ENCODE measurements at places on chromosomes 13 and 19.

DNA sequence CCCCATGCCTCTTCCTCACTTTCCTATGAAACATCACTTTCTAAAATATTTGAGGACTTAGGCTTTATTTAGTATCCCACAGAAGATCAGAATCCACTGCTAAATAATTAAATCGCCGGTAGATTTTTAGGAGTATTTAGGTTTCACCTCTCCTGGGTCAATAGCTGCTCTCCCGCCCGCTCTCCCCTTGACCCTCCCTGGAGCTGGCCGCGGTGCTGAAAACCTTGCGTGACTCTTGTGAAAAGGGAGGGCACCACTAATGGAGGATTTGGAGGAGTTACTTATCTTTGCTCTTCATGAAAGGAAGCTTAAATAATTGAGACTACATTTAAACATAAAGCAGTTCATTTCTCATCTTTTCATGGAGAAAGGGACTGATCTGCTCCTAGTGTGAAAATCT lies 14.1 kb downstream of the POU4F1 start:
- no peak for DNase-seq

- no peak for DNase-seq
These were observed 1290.4 kb upstream of the PCDH20 start for GRCh38 chr13:62706048-62706447.

- no peak for DNase-seq
These were observed 193.5 kb upstream of the KL start for GRCh38 chr13:32822771-32823170.

DNA sequence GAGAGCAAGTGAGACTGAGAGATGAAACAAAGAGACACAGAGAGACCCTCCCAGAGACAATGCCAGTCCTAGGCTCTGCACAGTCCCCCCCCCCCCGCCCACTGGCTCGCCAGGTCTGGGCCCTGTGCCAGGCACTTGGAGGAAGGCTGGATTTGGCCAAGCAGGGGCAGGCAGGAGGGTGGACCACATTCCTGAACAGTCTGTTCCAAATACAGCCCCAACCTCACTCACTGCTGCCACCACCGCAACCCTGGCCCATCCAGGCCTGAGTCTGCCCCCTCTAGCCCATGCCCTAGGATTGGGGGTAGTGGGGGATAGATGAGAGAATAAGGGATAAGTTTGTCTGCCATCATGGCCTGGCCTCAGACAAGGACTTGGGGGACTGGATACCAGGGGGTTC lies 19.0 kb downstream of the CYP2F1 start:
- DNase-seq = no peak

- DNase-seq = no peak
These were observed 92.6 kb downstream of the RAP2A start for GRCh38 chr13:97526556-97526955.
